Fibroblast of upper back skin (primary cell): ENCODE measurements at places on chromosomes 12 and 14.

GRCh38 chr12:80235944-80236343 is 136.6 kb downstream of the OTOGL start:
- peak; percentile 13 for DNase-seq

- no peak for DNase-seq
Observed at GRCh38 chr12:3389986-3390385, 101.0 kb upstream of the PRMT8 start.

DNA sequence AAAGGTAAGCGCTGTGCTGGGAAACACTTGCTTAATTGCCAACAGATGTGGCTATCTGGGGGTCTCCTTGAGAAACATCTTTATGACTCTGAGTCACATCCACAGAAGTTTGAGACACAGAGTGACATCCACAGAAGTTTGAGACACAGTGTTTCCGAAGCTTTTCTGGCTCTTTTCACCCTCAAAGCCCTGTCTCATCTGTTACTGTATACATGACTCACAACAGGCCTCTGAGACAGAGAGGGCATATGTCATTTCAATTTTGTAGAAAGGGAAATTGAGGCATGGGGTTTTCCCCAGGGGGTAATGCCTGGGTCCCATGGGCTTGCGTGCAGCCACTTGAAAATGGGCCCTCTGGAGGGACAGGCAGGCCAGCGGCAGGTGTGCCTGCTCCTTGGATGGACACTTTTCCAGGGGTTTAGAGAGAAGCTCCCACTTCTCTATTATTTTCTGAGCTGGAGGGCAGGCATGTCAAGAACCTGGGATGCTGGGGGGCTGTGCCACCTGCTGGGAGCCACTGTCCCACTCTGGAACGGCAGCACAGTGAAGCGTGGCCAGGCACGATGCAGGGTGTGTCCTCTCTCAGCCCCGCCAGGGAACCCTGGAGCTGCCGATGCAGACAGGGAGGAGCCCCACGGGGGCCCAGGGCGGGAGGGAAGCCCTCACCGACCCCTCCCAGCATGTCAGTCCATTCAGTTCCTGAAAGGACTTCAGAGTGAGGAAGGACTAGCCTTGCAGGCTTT is 111.3 kb upstream of the FKBP4 start:
- no peak for DNase-seq

DNA sequence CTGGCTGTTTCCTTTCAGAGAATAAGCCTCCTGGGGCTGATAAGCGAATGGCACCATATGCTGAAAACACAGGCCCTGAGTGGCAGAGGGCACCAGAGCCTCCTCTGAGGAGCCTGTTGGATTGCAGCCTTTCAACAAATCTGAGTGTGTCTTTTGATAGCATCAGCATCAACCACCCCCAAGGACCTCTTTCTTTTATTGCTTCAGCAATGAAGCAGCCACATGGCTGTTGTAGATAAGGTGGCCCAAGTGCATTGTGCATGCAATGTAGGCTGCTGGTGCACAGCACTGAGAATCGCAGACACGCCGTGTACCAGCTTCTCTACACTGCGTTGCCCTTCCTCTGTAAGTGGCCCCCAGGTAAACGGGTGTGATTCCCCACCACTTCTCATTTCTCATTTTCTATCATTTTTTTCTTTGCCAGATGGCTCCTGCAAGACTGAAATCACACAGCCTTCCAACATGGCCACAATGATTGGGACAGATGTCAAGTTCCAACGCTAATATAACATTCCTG is 191.7 kb downstream of the DAD1 start:
- DNase-seq: no peak

GRCh38 chr14:83316356-83316755 is 1782.7 kb upstream of the SEL1L start:
- DNase-seq: no peak

DNA sequence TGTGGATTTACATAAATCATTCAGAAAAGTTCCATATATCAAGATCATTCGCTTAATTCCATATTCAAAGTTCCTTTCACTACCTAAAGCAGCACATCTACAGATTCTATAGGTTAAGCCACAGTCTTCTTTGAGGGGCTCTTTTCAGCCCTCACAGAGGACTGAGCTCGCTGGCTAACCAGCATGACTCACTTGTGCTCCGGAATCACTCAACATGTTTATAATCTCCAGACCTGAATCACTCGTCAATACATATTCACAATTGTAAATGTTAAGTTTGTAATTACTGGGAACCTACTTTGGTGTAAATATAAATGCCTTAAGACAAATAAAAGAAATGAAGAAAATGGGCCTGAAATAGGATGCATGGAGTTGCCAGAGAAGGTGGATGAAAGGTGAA is 315.7 kb downstream of the TMEM132D start:
- DNase-seq: no peak

GRCh38 chr12:89059721-89060541 is 292.4 kb downstream of the DUSP6 start:
- DNase-seq: peak; percentile 31

- DNase-seq: peak; percentile 17
Observed at GRCh38 chr12:98470469-98471082, 44.8 kb upstream of the TMPO start.

DNA sequence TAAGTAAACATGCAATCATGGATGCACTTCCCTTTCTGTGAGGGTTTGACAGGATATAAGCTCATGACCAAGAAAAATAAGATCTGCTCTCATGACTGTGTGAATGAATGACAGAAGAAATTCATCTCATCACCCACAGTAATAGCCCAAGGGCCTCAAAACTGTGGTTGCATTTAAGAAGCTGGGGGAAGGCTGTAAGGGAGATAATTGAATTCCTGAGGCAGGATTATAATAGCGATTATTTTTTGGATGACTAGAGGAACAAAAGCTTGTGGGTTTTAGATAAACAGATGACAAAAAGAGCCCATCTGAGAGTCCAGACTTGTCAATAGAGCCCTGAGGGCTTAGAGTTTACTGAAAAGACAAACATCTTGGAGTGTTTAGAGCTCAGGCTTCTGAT is 161.2 kb downstream of the NTF3 start:
- peak; percentile 22 for DNase-seq

DNA sequence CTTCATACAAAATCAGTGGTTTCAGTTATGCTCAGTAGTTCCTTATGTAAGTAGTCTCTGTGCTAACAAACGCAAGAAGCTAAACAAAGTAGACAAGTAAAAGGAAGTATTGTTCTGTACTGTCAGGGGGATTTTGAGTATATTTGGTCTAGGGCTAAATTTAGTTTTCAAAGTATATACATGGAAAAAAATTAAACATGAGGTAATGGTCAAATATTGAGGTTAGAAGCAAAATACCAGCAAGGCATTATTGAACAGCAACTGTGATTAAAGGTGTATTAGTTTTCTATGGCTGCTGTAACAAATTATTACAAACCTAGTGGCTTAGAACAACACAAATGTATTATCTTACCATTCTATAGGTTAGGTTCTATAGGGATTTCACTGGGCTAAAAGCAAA is 18.8 kb downstream of the GNG2 start:
- DNase-seq: no peak

DNA sequence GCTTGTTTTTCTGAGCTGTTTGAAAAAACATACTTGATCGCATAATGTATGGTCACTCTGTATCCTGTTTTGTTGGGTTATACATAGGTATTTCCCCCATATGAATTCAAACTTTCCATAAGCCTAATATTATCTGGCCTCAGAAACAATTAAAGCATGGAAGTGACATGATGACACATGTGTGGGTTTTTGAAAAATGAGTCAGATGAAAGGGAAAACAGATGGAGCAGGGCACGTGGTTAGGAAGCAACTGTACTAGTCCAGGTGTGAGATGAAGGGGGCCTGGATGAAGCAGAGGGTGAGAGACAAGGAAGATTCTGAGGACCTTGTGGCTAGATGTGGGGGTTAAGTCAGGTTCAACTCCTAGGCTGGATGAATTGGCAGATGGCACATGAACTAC is 92.7 kb upstream of the DNM1L start:
- DNase-seq: peak; percentile 61

- DNase-seq: no peak
Observed at GRCh38 chr12:110230655-110231054, 50.4 kb upstream of the ATP2A2 start.

GRCh38 chr14:63276016-63276415 is 42.7 kb downstream of the GPHB5 start:
- DNase-seq: no peak

GRCh38 chr12:86551146-86551571 is 295.0 kb upstream of the MGAT4C start:
- no peak for DNase-seq

DNA sequence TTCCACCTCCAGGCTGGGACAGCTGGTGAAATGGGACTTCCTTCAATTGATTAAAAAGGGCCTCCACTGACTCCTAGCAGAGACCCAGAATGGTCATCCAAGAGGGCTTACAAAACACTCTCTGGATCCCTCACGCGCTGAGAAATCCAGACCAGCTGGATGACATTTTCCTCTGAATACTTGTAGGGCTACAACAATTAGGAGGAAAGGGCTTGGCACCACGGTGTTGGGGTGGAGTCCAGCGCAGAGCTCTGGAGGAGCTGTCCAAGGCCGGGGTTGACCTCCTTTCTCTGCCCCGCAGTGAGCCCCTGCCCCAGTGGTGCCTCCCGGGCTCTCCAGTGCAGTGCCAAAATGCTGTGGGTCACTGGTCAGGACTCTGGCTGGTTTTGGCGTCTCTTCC is 189.0 kb upstream of the CCND2 start:
- DNase-seq: no peak

- DNase-seq: peak; percentile 68
Observed at GRCh38 chr12:27424631-27425230, 21.8 kb upstream of the SMCO2 start.

DNA sequence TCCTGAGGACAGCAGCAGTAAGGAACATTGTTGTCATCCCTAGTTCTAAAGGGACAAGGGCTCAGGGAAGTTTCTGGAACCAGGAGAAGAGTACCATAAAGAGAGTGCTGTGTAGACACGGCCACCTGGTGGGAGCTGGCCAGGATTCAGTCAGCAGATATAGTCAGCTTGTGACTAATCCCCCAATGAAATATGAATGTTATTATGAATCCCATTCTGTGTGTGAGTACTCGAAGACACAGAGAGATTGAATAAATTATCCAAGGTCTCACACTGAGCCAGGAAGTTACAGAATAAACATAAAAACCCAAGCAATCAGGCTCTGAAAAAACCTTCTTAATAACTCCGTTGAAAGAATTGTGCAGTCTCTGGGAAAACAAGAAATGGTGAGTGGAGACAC is 1359.5 kb downstream of the AACS start:
- DNase-seq: peak; percentile 7

- no peak for DNase-seq
Observed at GRCh38 chr12:12153596-12153995, 82.9 kb downstream of the BCL2L14 start.

- DNase-seq: no peak
Observed at GRCh38 chr12:9104767-9105423, 10.8 kb downstream of the A2M start.
